ENCODE measurements at places on chromosomes 4 and X.

GRCh38 chr4:152150214-152150613, 385.7 kb downstream of the FBXW7 start:
- peak; percentile 58 for DNase-seq

DNA sequence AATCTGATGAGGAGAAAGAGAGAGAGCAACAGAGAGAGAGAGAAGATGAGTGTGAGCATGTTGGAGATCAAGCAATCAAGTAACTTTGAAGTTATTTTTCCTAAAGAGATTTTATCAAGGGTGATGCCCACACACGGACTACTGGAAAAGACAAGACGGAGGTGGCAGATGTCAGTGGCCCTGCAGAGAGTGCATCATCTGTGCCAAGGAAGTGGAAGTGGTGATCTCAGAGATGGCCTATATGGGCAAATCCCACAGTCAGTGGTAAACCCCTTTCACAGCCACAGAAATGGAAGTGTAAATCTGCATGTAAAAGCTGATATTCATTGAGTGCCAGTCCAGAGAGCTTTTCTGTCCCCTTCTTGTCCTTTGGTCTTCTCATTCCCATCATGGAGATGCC, 577.2 kb upstream of the AADAT start:
- DNase-seq: no peak

- DNase-seq: no peak
These were observed 85.0 kb upstream of the FAT1 start for GRCh38 chr4:186808630-186809018.

- DNase-seq: no peak
These were observed 500.1 kb downstream of the PCDH18 start for GRCh38 chr4:137032222-137032621.

- peak; percentile 1 for DNase-seq
These were observed 83.8 kb downstream of the GRID2 start for GRCh38 chr4:92387459-92388069.

DNA sequence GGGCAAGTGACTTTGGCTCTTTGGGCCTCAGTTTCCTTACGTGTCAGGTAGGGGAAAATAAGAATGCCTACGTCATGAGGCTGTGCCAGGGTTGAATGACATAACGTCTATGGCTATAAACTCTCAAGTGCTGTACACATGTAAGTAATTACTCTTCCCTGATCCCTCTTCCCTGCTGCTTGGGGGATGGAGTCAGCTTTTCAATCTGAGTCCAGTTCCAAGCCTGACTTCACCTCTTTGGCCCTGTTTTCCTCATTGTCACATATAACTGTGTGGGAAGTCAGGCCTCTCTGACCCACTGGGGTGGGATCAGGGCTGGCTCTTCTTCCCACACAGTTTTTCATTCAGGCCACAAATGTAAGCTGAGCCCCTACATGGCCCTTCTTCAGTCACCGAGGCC, 11.4 kb upstream of the CITED1 start:
- DNase-seq: no peak

GRCh38 chrX:24080704-24081103, 25.9 kb downstream of the EIF2S3 start:
- DNase-seq: no peak

DNA sequence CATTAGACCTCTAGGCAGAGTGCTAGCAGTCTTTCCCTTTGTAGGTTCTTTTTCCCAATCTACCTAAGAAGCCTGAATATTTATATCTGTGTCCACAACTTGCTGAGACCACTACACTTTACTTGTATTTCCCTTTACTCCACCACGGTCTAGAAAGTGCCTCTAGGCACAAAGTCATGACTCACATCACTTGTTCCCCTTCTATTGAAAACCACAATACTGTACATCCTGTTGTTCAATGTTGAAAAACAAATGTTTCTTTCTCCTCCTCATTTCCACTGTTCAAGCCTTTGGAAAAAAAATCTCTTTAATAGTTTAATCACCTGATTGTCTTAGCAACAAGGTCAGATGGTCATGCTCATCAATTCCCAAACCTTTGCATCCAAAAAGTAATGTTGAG, 326.7 kb downstream of the GUCY2F start:
- no peak for DNase-seq

- DNase-seq: no peak
These were observed 38.2 kb upstream of the MAMLD1 start for GRCh38 chrX:150324919-150325318.

DNA sequence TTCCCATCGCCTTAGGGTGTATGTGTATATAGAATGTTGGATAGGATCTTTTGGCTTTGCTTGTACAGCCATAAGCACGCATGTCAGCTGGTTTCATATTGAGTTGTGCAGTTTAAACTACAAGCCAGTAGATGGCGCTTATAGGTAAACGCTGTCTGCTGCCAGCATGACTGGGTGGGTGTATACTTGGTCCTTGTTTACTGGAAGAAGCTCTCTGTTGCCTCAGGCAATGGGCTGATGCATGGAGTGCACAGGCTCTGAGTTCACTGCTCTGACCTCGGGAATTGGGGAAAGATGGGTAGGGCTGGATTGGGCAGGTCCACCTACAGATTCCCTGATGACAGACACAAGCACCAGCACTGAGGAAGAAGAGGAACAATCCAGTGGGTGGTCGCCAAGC, 831.5 kb downstream of the STIM2 start:
- DNase-seq: peak; percentile 6

DNA sequence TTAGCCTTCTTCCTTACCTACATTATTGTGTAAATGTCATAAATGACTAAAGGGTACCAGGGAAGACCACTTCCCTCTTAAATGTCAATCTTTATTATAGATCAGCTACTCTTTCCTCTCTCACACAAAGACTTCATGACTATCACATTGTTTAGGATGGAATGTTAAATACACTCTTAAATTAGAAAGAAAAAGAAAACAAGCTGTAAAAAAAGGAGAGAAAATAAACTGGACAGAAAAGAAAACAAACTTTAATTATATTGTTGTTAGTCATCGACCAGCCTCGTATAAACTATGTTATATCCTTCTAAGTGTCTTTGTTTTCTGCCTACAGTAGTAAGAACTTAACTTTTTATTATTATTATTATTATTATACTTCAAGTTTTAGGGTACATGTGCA, 666.4 kb upstream of the NR3C2 start:
- no peak for DNase-seq

DNA sequence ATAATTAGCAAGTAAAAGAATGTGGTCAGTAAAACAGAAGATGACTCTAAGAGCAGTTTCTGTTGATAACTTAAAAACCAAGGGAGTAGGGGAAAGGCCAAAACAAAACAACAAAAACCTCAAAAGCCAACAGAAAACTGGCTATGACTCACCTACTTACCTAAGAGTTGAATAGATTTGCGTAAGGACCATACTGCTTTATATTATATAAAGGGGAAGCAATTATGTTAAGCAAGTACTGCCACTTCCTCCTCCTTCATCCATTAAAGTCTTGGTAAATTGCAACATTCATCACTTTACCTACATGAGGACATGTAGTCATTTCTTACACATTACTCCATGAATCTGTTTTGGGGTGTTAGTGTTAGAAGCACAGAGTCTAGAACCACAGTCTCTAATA, 85.9 kb upstream of the FAM47A start:
- DNase-seq: no peak

- DNase-seq: no peak
These were observed 2268.1 kb downstream of the PCDH7 start for GRCh38 chr4:32988165-32988811.

GRCh38 chrX:99397879-99398278, 1012.2 kb downstream of the PCDH19 start:
- DNase-seq: no peak

DNA sequence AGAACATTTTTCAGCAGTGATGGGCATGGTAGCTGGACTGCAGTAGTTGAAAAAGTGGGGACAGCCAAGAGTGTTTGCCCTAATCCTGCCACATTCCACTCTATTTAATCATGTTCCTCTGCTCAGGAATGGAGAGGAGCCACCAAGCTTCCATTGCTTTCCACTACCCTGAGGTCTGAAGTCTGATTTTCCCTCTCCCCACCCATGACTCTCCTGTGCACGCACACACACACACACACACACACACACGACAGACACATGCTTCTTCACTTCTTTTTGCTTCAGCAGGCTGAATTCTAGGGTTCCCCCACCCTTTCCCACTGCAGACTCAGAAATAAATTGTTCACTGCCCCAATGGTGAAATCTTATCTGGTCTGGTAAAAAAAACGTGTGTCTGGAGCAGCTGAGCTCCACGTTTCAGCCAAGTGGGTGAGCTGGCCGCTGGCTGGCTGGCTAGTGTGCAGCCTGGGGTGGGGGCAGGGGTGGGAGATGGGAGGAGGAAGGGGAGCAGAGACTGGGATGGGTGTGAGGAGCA, 142.7 kb upstream of the NALF2 start:
- DNase-seq: no peak

- DNase-seq: no peak
These were observed 848 bp downstream of the RAB9A start for GRCh38 chrX:13689741-13690211.

- DNase-seq: no peak
These were observed 62.4 kb upstream of the CRMP1 start for GRCh38 chr4:5955201-5955821.

DNA sequence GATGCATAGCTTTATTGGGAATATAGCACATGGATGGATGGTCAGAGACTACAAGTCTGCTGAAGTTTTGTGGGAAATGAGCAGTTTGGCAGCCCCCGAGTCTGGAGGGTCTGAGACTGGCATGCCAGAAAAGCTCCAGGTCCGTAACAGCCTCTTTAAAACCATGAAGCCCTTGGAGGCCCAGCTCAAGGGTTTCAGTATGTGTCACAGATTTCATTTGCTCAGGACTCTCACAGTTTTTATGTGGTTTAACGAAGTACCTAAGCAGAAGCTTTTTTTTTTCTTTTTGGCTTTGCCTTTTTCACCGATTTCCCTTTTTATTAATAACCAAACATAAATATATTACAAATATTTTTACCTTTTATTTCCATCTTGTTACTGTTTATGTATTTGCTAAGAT, 30.6 kb upstream of the TMEM184C start:
- DNase-seq: no peak

- DNase-seq: no peak
These were observed 49.7 kb downstream of the GRXCR1 start for GRCh38 chr4:42942216-42942615.

DNA sequence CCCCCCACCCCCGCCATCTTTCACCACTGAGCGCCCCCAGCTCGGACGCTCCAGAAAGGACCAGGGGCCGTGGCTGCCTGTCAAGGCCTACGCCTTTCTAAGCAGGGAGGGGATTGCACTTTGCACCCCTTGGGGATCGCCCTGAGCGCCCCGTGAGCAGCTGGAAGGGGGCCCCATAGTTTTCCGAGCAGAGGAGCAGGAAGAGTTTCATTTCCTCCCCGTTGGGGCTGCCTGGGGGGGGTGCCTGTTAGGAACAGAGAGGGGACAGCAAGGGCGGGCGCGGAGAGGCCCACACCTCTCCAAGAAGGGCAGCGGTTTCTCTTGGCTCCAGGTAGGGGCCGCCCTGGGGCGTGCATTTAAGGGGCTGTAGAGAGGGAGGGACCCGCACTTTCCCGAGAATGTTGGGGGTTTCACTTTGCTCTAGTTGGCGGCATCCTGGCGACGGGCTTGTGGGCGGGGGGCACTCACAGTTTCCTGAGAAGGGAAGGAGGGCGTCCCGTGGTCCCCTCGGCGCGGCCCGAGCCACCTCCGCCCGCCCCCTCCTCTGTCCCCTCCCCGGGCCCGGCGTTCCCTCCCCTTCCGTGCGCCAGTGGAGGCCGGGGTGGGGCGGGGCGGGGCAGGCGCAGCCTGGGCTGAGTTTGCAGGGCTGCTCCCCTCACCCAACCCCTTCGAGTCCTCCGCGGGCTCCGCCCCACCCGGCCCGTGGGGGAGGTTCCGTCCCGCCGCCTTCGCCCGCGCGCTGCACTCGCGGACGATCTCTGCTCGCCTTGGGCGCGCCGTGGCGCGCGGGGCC, 82.3 kb upstream of the CD99 start:
- peak; percentile 79 for DNase-seq

- no peak for DNase-seq
These were observed 154.1 kb downstream of the BANK1 start for GRCh38 chr4:101944649-101945048.

- no peak for DNase-seq
These were observed 131.7 kb downstream of the DCK start for GRCh38 chr4:71125137-71125536.

GRCh38 chrX:148979786-148980185, 479.4 kb downstream of the AFF2 start:
- no peak for DNase-seq

GRCh38 chr4:10605746-10606482, 78.7 kb downstream of the CLNK start:
- DNase-seq: no peak

DNA sequence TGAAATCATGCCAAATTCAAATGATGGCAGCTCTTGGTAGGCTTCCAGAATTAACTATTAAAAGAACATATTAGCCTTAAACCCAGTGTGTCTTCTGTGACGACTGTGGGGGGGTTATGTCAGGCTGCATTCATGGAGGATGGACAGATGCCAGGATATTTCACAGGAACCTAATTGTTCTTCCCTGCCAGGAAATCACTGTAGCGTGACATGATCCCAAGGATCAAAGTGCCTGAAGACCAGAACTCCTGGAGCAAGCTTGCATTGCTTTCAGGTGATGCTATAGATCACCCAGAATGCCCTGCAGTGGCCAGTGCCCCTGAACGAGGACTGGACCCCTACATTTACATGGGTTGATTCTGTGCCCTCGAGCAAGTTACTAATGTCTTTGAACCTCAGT, 1093.0 kb upstream of the TENM3 start:
- no peak for DNase-seq

- no peak for DNase-seq
These were observed 20.4 kb downstream of the LEF1 start for GRCh38 chr4:108148316-108148715.

DNA sequence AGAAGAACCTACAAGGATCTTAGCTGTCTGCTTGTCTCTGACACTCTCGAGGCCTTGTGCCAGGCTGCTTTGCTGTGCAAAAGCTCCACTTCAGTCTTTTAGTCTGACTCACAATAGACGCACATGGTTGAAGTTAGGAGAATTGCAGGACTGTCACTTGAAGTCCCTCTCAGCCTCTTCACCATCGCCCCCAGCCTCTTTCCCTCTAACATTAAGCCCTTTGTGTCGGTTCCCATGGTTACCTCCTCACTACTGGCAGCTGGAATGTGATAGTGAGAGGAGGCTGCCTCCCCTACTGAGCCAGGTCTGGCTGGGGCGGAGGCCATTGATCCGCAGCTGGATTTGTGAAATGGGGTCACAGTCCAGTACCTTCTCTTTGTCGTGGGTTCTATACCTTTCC, 201.8 kb downstream of the SOWAHB start:
- DNase-seq: no peak

DNA sequence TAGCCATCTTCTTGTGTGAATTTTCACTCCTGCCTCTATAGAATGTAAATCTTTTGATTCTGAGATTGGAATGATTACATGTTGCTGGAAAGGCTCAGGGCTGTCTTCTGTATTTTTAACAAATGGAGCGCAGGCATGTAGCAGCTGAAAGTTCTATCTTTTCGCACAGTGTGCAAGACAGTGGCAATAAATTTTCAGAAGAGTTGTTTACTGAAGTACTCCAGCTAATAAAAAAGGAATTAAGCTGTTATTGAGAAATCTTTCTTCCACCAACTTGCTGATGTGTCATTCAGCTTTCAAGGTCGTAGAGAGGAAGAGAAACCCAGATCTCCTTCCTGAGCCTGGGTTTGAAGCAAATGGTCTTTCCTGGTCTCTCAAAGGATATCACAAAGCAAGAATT, 122.0 kb upstream of the PUDP start:
- no peak for DNase-seq

All from thymus (tissue), 14 donors.